Vagina (tissue), 2 donors: ENCODE measurements at places on chromosomes 5 and 9. TPM values are rescaled to one million over a fixed set of nuclear protein-coding genes. Genes with fewer than 3 reads are reported as not detected.

Gene OR1K1
- total RNA-seq = not detected

Gene CTSV
- total RNA-seq = 1.5 TPM

Gene OTULINL
- 8.8 TPM for total RNA-seq

Gene SLC4A9
- total RNA-seq = 0.25 TPM

Gene CDX1
- not detected for total RNA-seq

Gene MYORG
- 4.4 TPM for total RNA-seq

Gene SOHLH1
- not detected for total RNA-seq

Gene IL3
- not detected for total RNA-seq
